Activated CD4-positive, alpha-beta T cell treated with anti-CD3 and anti-CD28 coated beads for 48 hours (primary cell): ENCODE measurements at places on chromosomes 5 and 9.

DNA sequence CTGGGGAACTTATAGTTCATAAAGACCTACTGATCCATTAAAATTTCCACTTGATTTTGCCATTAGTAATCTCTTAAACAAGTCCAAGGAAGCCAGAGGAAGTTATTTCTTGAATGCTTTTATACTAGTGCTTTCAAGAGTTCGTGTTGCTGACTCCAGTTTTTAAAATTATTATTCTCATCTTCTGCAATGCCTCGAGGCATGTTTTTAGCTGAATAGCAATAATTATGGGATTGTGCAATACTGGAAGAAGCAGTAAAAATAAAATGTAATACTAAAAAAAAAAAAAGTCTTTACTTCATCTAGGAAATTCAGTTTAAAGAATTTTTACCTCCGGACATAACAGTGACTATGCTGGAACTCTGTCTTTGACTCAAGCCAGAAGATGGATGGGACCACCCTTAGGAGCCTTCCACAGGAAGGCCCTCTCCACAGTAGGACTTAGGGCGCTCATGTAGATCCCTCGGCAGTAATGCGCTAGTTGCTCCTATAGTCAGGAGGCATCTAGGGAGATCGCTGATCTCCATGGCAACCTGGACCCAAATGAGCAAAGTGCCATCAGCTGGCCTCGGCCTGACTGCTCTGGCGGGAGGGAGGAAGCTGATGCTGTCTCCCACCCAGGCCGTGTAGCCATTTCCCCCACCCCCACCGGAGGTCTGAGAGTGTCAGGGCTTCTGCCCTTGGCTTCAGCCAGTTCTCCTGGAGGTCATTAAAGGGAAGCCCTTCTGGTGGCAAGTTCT is 56.7 kb downstream of the DAPK1 start:
- no peak for DNase-seq

- no peak for DNase-seq
Measured at GRCh38 chr5:101024299-101024698, 121.2 kb upstream of the ST8SIA4 start.

DNA sequence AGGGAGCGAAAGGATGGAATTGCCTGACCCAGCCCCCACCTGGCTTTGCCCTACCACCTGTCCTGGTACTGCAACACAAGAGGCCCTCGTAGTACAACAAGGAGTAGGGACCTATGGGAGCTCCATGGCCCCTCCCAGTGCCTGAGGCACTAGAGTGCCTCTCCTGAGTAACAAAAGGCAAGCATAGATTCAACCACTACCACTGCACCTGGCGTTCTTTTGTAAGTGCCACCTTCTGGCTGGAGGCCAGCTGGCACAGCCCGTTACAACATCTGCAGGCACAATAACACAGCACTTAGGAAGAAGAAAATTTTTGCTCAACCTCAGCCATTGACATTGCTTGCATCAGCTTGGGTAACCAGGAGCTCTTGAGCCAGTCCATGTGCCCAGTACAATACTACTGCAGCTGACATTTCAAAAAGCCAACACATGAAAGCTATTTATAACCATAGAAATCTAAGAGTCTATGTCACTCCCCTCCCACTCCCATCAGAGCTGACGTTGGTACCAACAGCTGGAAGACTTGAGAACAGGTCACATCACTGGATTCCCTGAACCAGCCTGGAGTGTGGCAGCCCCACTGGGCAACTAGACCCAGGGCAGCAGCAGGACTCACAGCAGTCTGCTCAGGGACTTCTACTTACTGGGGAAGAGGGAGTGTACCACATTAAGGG is 17.7 kb upstream of the FAM174A start:
- no peak for DNase-seq

- no peak for DNase-seq
Measured at GRCh38 chr9:70607926-70608325, 193.5 kb upstream of the KLF9 start.

DNA sequence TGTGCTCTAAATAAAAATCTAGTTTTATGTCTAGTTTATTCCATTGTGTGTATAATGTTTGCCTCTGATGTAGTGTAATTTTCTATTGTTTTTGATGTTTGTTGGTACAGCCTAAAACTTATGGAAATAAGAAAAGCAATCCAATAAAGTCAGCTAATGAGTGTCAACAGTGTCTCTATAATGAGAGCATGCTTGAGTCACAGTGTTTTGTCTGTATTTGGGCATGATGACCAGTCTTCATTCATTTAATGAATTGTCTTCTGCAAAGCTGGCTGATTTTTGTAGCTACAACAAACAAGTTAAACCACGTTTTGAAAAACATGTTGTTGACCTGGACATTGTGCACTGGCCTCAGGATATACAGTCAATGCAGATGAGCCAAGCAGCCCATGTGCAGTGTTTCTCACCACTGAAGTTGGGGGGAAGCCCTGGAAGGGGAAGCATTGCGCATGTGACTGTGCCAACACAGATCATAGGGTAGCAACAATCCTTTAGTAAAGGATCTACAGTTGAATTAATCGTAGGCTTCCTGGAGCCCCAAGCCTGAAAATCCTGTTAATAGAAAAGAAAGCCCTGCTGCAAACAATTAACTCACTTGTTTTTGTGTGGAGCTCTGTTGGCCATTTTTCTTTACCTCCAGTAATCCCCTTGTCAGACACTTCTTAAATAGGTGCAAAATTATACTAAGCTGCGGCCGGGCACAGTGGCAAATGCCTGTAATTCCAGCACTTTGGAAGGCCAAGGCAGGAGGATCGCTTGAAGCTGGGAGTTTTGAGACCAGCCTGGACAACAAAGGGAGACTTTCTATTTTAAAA is 88.0 kb downstream of the INIP start:
- no peak for DNase-seq

DNA sequence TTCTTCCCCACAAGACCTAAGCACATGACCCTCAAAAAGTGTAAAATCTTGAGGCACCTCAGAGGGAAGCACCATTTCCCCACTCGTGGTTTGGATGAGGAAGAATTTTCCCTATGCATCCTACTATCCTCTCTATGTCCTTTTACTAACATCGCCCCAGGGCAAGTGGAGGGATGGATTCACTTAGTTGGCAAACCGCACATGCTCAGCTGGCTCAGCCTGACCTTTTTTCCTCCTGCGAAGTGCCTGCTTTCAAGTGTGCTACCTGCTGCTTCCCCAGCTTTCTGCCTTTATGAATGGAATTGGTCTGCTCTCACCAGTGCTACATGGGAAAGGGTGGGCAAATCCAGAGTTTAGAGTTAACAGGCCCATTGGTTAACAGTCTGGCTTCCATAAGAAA is 56.6 kb upstream of the IFNK start:
- DNase-seq: no peak

- DNase-seq: no peak
Measured at GRCh38 chr9:15238646-15239045, 68.4 kb downstream of the TTC39B start.

DNA sequence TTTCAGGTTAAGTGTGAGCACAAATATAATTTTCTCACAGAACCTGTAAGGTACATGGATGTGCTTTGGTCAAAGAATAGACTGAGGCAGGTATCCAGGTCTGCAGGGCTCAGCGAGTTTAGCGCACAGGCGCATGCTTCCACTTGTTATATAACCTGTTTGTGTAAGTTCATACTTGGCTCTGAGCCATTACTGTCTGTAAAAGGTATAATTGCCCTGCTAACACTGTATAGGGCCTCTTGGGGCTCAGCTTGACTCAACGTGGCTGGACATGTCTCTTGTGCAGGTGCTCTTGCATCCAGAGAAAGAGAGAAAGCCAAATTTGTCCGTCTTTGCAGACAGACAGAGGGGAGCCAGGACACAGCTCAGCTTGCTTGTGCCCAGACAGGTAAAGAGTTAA is 759.6 kb downstream of the MTRR start:
- no peak for DNase-seq

DNA sequence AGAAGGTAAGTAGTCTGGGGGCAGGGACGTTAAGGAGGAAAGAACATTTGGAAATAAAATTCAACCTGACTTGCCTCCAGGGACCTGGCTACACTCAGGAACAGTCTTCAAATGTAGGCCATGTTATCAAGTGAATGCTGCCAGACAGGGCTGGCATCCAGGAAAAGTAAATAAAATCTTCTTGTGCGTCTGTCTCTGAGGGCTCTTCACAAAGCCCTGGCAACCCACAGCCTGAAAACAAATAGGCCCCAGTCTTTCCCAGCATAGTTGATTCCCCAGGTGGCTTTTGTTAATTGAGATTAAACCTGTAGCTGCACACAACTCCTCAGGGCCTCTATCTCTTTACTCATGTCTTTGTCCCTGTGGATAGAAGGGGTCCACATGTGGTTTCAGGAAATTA is 55.4 kb downstream of the STK32A start:
- DNase-seq: no peak

- no peak for DNase-seq
Measured at GRCh38 chr9:31445357-31445756, 939.1 kb upstream of the ACO1 start.
